ENCODE measurements at places on chromosomes 3 and 15.

DNA sequence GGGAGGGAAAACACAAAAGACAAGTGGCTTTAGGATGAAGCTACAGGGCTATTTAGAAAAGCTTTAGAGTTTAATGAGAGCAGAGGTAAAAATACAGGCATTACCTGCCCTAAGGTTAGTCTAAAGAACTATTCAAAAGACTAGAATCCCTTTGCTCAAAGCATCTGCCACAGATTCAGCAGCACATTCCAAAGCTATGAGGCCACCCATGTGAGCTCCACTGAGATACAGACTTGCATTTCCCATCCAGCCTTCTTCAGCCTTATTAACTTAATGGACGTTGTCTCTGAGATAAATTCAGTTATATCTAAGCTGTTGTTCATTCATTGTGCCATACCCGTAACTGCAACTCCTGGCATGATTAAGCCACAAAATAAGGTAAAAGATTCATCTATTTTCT, 25.4 kb downstream of the CXCR6 start:
- no peak for DNase-seq

GRCh38 chr15:40766906-40767837, 2.6 kb upstream of the C15orf62 start:
- no peak for DNase-seq

DNA sequence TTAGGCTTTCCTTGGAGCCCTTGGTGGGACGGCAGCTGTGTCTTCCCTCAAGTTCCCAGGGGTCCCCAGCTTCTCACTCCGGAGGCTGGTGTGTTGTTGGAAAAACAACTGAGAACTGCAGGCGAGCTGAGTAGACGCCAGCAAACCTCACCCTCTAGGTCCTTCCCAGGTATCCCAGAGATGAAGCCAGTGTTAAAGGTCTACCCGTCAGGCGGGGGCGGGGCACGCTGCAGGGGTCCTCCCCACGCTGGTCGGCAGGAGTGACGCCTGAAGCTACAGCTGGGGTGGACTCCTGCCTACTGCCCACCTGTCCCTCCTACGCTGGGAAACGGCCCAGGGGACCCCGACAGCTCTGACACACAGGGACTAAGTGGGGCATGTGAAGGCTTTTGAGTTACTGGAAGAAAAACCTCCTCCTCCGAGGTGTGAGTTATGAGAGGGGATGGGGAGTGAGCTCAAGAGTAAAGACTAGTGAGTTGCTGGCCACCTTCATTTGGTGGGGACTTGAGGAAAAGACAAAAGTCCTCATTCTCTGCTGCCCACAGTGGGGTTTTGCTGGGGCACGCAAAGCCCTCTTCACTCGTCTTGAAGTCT, 32.2 kb upstream of the SNRPA1 start:
- DNase-seq = no peak

DNA sequence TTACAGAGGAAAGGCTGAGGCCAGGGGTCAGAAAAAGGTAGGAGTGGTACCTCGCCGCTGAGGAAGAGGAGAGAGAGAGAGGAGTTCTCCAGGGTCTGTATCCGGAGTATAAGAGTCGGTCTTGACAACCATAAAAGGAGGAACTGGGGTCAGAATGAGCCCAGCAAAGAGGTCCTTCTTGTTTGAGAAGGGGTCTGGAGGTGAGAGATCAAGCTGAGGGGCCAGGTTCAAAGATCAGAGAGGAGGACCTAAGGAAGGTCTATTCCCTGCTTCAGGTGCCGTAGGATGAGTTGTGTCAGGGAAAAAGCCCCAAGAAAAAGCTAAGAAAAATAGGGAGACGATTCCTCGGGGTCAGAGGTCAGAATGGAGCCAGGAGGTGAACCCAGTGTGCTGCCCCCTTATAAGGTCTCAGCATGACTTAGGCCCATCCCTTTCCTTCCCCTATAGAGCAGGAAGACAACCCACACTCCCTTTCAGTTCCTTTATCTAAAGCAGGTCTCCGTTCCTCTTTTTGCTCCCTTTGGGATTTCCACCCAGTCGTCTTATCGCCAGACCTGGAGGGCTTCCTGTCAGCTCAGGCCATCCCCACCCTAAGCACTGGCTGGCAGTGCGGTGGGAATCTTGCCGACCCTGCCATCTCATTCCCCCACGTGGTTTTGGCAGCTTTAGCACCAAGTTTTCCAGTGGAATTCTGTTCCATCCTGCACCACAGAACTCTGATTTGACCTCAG, 651 bp downstream of the MTMR14 start:
- no peak for DNase-seq

DNA sequence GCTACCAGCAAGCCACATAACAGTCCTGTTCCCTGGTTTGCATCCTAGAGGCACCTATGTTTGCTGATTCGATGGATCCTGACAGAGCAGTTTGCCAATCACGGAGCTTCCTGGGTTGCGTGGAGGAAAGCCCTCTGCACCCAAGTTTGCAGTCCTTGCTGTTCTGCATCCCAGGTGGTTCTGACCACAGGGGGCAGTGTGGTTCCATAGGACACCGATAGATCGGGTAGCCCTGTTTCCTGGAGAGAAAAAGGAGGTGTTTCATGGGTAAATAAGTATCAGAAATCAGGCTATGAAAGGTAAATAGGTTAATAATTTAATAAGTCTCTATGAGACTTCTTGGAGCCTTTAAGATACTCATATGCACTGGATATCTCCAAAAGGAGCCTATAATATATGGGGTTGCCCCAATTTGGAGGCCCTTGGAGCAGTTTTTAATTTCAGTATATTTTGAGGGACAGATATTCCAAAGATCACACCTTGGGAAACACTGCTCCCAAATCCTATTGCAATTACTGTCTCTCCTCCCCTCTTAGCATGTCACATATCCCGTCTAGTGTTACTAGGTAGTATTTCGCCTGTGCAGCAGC, 194.6 kb upstream of the TPM1 start:
- peak; percentile 9 for DNase-seq

- no peak for DNase-seq
These were observed 38.9 kb downstream of the TICRR start for GRCh38 chr15:89614164-89614563.

GRCh38 chr3:177441813-177442646, 244.7 kb upstream of the TBL1XR1 start:
- DNase-seq = no peak

GRCh38 chr3:58565621-58566397, 11.4 kb downstream of the FAM107A start:
- DNase-seq = no peak

DNA sequence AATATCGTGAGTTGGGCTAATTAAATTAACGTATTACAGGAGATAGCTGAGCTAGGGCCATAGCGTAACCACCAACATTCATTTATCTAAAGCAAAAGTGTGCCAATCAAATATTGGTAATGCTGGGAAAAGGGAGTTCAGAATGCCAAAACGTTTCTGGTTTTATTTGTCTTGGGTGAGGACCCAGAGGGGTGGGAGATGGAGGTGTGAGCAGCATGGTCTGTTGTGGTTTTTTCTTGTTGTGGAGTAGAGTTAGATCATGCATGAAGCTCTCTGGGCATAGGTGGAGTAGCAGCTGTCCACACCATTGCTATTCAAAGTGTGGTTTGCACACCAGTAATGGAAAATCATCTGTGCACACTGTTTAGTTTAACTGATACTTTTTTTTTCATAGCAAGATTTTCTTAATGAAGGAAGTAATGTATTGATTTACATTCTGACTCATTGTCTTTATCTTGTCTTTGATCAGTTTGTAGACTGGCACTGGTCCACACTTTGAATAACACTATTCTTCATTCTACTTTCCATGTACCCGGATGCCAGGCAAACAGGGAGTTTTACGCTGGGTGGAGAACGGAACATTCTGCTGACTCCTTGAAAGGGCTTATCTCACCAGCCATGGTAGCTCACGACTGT, 50.8 kb upstream of the CRTC3 start:
- DNase-seq = no peak

GRCh38 chr3:71241246-71241901, 342.2 kb downstream of the FOXP1 start:
- no peak for DNase-seq

DNA sequence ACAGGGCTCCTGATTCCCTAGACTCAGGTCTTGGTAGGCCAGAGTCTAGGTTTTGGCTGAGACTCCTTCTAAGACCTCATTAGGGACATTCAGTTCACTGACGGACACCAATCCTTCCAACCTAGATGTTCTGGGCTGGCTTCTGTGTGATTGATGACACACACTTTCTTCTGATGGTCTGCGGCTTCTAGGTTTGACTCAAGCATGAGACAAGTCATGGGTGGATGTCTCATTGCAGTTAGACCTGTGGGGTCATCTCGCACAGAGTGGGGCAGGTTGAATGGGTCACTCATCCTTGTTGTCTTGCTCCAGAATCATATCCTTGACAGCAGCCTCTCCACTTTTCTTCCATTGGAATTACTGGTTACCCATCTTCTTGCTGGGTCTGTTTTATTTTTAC, 35.8 kb downstream of the ARNT2 start:
- no peak for DNase-seq

DNA sequence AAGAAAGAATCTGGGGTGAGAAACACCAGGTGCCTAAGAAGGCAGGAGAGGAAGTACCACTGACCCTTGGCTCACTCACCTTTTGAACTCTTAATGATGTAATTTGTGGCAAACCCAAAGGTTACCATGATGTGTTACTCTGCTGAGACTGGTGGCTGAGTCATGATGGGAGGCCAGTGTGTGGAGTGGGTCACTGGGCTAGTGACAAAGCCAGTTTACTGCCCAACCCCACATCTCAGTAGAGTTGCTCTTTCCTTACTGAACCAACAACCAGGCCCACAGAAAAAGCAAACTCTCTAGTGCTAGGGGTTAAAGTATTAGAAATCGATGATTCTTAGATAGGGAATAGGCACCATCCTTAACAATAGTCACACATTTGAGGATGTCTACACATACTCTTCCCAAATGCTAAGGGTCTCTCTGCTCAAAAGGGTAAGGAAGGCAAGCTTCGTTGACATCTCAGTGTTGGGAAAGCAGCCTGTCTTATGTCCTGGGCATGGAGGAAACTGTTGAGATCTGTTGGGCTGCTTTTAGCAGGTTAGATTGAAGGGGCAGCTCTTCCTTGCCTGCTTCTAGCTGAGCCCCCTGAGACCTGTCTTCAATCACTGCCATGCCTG, 3.1 kb downstream of the RBP2 start:
- DNase-seq = no peak

DNA sequence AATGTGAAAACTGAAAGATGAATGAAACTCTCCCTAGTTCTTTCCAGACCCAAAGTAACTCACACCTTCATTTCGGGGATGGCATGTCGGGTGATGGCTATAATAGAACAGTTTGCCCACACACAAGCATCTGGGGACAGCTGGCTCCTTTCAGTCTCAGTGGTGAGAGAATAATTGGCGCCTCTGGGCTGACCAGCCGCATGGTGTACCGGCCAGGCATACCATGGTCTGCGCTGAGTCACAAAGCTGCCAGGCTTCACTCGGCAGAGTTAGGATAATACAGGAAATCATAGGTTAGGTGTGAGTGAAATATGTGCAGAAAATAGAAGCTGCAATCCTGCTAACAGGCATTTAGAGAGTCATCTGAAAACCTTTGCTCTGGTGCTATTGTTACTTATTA, 80.4 kb upstream of the IGF1R start:
- DNase-seq = no peak

DNA sequence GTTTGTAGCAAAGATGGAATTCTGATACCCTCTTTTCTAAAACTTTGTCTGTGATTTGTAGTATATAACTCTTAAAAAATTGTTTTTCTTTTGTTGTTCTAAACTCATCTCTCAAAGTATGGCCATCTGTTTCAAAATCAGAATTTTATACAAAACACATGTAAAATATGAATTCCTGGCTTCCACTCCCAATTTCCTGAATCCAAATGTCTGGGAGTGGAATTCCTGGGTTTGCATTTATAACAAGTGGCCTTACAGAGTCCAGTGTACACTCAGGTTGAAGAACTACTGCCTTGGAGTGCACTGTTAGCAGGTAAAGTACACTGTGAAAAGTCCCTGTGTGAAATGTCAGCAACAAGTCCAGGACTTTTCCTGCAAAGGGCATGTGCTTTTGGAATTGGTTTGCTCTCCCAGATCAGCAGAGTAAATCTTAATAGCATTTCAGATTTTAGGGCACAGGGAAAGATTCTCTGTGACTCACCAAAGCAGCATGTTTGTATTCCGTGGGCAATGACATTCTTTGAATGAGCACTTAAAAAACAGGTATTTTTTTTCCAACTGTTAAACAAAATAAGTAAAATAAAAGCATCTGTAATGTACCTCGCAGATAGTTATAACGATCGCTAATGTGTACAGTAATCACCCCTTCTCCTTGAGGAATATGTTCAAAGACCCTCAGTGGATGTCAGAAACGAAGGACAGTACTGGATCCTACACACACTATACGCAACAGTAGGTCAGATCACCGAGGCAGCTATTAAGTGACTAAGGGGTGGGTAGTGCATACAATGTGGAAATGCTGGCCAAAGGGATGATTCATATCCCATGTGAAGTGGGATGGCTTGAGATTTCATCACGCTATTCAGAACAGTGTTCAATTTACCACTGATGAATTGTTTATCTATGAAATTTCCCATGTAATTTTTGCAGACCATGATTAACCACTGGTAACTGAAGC, 2.0 kb upstream of the CLDN16 start:
- no peak for DNase-seq

DNA sequence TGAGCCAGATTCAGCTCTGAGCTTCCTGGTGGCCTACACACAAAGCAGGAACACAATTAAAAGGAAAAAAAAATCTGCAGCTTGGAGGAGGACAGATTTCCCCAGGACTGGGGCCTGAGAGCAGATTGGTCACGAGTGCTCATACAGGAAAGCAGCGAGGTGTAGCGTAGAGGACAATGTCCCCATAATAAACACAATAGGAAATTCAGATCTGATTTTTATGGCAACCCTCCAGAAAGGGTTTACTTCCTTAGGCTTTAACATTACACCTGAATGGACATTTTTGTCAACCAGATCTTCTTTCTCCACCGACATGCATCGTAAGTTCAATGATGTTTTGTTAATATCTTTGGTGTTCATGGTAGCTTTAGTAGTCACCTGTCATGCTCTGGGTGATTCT, 23.3 kb downstream of the SLC6A20 start:
- DNase-seq = no peak

- no peak for DNase-seq
These were observed 19.1 kb upstream of the CLDN16 start for GRCh38 chr3:190368881-190369280.

GRCh38 chr3:13135251-13135810, 62.1 kb upstream of the IQSEC1 start:
- no peak for DNase-seq

DNA sequence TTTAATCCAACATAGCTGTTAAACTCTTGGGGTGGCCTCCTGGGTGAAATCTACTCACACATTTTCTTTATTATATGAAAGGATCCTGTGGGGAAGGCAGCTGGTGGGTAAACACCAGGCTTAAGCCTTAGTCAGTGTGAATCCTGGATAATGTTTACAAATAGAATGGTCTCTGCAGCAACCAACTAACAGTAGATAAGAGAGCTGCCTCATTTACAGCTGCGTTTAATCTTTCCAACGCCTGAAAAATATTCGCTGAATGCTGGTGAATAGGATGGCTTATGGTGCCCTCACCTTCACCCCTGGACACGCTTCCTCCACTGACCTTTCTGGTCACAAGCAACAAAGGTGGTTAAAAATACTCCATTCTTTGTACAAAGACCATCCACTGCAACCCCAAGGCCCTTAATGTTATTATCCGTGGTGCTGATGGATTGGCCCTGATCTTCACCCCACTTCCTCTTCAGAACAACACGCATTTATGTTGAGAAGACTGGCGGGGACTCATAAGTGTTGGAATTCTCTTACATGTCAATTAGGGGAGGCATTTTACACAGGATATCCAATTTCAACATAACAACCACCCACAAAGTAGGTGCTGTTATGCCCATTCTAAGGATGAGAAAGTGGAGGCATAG, 120.0 kb upstream of the FRMD4B start:
- peak; percentile 15 for DNase-seq
